Right hindlimb (tissue), 1 donor: ENCODE measurements at places on chromosomes 1 and 21.

GRCh38 chr1:22710701-22711049 lies at the start of gene EPHB2:
Gene EPHB2, plus strand, starts transcription at chr1:22710839. Its CDS starts 144 bp downstream, at chr1:22710983.
- no peak for DNase-seq

DNA sequence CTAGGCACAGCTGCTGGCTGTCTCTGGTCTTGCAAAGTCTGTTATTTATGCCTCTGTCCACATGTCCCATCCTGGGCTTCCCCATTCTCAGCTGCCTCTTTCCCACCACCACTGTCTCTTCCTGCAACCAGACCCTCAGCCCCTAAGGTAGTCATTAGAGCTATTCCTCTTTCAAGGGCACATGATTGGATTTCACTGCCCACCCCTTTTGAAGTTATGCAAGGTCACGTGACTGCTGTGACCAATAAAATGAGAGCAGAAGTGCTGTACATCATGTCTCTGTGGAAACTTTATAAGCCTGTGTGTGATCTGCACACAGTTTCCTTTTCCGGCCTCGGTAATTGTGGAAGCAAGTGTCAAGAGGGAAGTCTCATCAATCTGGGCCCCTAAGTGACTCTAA lies 136.6 kb upstream of the HMGB4 start:
- no peak for DNase-seq

GRCh38 chr21:33198346-33199099 lies 31.2 kb upstream of the IFNAR2 start:
- peak; percentile 73 for DNase-seq

DNA sequence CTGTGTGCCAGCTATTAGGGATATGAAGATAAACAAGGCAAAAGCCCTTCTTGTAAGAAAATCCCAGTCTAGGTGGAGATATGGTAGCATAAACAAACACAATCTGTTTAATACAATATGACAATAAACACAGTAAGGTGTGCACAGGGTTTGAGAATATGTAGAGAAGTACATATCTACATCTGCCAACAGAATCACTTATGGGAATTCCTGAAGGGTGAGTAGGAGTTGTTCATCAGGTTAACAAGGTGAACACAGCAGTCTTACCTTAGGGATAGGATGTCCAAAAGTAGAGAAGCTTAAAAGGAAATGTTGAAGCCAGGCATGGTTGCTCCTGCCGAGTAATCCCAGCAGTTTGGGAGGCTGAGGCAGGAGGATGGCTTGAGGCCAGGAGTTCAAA lies 57.7 kb upstream of the LRRC7 start:
- no peak for DNase-seq

GRCh38 chr21:31730712-31731055 lies 1.2 kb downstream of the SCAF4 start:
- peak; percentile 46 for DNase-seq

GRCh38 chr1:59057211-59057694 lies 239.6 kb upstream of the FGGY start:
- DNase-seq = peak; percentile 90

- DNase-seq = no peak
Observed at GRCh38 chr1:175132436-175132835, 60.1 kb downstream of the KIAA0040 start.
